ENCODE measurements at places on chromosomes 7 and 10.

DNA sequence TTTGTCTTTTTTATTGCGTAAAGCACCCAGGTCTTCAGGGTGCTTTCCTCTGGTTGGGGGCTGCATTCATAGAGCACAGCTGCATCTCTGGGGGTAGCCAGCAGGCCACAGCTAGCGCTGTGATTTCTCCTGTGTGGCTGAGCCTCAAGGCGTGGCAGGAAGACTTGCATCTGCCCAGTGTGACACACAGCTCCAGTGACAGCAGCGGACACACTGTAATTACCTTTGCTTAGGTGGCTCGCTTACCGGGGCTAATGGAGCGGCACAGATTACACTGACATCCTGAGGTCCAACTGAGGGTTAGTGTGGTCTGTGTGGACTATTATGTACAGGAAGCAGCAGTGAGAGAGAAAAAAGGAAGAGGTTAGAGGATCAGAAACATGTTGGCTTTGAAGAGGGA, 27.1 kb downstream of the ABCB4 start:
- no peaks in the 10 kb centered on the region for H3K4me1 ChIP-seq
- H3K27ac ChIP-seq: no peak overlapping the region
- no peaks in the 10 kb centered on the region for H3K27me3 ChIP-seq
- H3K36me3 ChIP-seq: no peaks in the 10 kb centered on the region
- H3K4me3 ChIP-seq: no peak overlapping the region

- no peaks in the 10 kb centered on the region for H3K36me3 ChIP-seq
- no peaks in the 10 kb centered on the region for H3K27me3 ChIP-seq
Observed at GRCh38 chr7:134365341-134366054, 48.8 kb upstream of the SLC35B4 start.

DNA sequence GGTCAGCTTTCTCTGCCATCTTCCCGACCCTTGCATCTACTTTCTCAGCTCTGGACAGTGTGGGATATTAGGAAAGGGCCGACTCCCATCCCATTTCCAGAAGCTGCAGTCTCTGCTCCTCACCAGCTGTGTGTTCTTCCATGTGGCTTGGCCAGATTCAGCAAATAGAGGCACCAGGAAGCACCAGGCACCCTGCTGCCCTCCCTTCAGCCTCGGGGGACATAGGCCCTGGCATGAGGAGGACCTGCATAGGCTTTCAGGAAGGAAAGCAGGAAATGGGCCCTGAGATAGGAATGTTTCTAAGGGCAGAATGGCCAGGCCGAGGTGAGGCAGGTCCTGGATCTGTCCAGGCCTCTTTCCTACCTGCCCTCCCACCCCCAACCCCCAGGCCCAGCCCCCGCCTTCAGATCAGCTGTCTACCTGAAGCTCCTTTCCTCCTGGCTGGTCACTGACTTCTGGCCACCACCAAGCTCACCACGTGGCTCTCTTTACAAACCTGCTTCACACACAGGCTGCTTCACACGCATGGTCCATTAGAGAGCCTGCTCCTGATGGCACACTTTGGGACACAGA, 27.5 kb upstream of the PURB start:
- no peaks in the 10 kb centered on the region for H3K36me3 ChIP-seq
- DNase-seq: no peak
- H3K27ac ChIP-seq: no peak overlapping the region

DNA sequence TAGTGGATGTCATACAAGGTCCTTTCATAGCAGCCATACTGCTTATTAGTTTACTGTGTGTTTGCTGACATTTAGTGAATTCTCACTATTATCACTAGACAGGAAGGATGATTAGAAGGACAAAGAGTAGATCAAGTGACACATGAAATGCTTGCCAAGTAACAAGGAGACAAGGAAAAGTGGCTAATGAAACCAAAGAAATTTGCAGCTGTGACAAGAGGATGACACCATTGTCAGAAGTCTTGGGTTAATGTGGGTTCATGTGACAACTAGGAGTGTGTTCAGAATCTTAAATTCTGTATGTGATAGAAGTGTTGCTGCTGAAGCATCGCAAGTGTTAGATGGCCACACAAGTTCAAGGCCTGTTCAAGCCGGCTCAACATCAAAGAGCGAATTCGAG, 40.8 kb upstream of the FAM180A start:
- no peaks in the 10 kb centered on the region for H3K27me3 ChIP-seq
- no peak overlapping the region for H3K4me3 ChIP-seq
- no peak overlapping the region for H3K27ac ChIP-seq
- no peak for DNase-seq
- no peaks in the 10 kb centered on the region for H3K4me1 ChIP-seq
- no peaks in the 10 kb centered on the region for H3K36me3 ChIP-seq

DNA sequence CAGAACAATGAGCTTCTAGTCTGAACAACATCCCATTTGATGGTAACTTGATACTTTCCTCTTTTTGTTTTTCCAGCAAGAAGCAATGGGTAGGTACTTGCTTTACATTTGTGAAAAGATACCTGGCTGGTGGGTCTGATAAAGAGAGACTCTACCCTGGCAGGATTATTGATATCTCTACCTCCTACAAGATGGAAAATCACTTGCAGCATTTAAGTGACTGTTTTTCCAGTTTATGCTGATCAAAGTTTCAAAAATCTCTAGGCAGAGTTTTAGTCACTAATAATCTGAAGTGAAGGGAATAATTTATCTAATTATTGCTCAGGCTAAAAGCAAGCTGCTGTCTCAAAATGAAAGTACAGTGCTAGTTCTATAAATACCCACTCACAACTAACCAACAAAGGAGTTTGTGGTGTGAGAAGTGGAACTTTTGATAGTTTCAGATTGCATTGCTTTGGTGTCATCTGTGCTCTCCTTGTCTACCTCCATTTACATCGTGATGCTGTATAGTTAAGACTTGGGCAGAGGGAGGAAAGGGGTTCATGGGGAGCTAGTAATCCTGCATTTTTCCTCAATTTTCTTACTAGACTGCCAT, 86.0 kb upstream of the ANKRD1 start:
- H3K4me1 ChIP-seq: no peaks in the 10 kb centered on the region
- no peaks in the 10 kb centered on the region for H3K36me3 ChIP-seq
- DNase-seq: no peak
- peak overlapping the region; percentile 7 for H3K27ac ChIP-seq
- H3K27me3 ChIP-seq: no peaks in the 10 kb centered on the region
- H3K4me3 ChIP-seq: no peak overlapping the region

All from lower lobe of right lung (tissue), 2 donors.